ENCODE measurements at places on chromosomes 1 and 21.

- no peak for DNase-seq
These were observed 50.1 kb downstream of the BCL9 start for GRCh38 chr1:147591261-147591891.

GRCh38 chr1:218510153-218510772 lies 165.1 kb downstream of the TGFB2 start:
- DNase-seq, result no peak

GRCh38 chr1:99728494-99729235 lies 37.8 kb downstream of the FRRS1 start:
- DNase-seq, result no peak

DNA sequence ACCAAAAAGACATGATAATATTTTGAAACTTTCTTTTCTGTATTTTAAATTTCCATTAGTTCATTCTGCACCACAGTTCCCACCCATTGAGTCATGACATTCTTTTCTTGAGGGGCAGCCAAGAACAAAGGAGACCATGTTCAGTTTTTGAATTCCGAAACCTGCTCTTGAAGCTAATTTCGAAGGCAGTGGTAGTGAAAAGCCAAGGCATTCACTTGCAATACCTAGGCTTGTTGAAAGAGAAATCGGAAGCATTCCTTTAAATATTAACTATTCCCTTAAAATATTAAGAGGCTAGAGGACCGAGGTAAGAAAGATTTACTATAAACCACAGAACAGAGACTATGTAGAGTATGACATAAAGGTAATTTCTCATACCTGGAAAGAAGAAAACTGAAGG lies 256.3 kb downstream of the ADGRL2 start:
- DNase-seq, result no peak

DNA sequence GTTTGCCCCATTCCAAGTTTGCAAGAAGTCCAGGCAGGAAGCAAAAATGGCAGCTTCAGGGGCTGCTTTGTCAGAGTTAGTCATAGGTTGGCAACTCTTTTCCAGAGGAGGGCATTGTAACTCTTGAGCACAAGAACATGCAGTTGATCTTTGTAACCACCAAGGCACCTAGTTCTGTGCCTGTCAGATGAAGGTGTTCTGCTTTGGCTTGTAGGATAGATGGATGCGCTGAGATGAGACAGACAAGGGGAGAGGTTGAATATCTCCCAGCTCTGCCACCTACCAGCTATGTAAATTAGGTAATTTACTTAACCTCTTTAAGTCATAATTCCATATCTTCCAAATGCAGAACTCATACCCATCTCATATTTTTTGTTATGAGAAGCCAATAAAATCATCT lies 89.3 kb downstream of the ZNF648 start:
- no peak for DNase-seq

DNA sequence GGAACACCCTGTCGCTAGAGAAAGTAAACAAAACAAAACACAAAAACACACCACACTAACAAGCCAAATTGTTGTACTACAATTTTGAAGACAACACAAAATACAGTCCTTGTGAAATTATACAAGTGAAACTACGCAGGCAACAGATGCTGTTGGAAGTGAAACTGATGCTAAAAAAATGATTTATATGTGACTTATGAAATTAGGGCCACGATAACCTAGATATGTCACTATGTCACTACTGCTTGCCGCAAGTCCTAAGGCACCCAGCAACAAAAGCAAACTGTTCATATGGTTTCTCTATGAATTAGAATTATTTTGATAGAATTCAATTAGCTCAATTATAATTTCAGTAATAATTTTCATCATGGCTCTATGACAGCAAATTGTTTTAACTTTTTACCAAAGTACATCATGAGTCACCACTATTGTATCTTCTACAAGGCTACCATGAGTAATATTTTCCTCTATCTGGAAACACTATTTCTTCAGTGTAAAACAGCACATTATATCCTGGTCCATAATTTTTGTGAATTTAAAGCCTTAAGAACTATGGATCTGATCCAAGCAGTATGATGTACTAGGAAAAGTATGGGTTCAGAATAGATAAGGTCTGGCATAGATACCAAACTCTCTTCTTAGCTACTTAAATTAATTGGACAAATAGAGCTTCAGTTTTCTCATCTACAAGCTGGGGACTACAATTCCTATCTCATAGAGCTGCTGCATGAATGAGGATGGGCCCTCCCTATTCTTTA lies 216.3 kb downstream of the COL11A1 start:
- no peak for DNase-seq

- DNase-seq, result no peak
These were observed 462.6 kb upstream of the RUNX1 start for GRCh38 chr21:35511696-35512162.

- DNase-seq, result no peak
These were observed 75.7 kb downstream of the GALNT2 start for GRCh38 chr1:230142608-230143210.

GRCh38 chr1:98336472-98337083 lies 324.9 kb upstream of the SNX7 start:
- no peak for DNase-seq

GRCh38 chr1:98068016-98068415 lies 147.2 kb upstream of the DPYD start:
- no peak for DNase-seq

- no peak for DNase-seq
These were observed 11.6 kb upstream of the MAPKAPK2 start for GRCh38 chr1:206672844-206673758.

DNA sequence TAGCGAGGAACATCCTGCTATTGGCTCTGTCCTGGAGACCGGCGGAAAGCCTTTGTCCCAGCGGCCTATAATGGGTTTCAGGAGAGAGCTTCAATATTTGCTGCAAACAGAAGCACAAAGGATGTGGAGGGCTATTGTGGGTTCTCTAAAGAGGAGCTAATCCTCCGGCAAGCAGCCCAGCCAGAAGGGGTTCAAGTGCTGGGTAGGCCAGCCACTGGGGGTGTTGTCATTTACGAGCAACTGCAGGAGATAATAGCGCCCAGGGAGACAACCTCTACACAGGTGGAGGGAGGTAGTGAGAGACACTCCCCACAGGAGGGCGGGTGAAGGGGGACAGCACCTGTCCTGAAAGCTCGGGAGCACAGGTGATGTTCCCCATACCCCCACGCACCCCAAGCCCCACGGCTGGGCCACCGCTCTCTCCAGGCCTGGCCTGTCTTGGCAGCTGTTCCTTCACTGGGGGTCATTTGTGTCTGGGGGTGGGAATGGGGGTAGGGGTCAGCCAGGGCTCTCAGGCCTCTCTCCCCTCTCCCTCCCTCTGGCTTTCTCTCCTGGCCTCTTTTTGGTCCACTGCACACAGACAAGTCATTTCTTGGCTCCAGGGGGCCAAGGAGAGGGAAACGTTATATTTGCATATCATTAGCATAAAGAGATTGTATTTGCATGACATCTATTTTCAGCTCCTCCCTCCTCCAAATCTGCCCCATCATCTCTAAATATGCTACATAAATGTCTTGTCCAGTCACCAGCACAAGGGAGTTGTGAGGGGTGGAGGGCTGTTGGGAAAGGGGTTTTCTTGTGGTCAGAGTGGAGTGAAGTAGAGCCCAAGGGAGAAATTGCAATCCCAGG lies 22.0 kb upstream of the SLC26A9 start:
- no peak for DNase-seq

DNA sequence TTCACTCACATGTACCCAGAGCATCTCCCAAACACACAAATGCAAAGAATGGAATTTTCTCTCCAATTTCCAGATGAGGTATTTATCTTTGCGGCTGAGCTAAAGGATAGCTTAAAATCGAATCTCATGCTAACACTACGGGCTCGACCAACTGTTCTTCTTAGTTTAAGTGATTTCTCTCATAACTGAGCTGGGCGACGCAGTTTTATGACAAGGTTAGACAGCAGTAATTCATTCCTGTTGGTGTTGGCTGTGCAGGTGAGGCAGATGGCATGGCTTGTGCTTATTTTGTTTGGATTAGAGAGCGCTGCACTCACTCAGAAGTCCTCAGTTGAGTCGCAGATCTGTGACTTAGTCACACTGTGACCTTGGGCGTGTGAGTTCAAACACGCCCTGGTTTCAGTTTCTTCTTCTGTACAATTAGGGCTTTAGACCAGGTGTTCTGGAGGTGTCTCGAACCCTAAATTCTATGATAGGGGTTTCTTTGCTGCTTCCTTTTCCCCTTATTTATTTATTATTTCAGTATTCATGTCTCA lies 41.5 kb upstream of the MRPS6 start:
- no peak for DNase-seq

DNA sequence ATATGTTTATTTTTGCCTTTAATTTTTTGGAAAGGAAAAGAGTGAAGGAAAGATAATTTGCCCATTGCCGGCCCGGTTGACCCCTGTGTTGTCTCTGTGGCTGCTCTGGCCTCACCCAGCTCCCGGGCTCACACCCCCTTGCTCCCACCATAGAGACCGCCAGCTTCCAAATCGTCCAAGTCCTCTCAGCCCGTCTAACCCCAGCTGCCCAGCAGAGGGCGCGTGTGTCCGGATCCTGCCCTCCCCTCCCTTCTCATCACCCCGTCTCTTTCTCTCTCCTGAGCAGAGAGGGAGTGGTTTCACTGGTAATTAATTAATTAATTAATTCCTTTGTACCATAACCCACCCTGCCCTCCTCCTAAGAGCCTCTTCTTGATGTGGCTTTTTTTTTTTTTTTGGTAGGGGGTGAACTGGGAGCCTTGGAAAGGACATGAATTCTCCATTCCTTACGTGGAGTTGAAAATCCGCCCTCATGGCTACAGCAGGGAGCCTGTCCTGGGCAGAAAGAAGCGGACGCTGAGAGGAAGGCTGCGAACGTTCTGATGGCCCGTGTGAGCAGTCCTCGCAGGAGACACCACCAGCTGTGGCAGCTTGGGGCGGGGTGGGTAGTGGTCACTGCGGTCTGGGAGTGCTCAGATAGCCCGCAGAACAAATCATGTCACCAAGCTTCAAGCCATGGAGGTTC lies 45.9 kb downstream of the KIAA0040 start:
- DNase-seq, result peak; percentile 54

DNA sequence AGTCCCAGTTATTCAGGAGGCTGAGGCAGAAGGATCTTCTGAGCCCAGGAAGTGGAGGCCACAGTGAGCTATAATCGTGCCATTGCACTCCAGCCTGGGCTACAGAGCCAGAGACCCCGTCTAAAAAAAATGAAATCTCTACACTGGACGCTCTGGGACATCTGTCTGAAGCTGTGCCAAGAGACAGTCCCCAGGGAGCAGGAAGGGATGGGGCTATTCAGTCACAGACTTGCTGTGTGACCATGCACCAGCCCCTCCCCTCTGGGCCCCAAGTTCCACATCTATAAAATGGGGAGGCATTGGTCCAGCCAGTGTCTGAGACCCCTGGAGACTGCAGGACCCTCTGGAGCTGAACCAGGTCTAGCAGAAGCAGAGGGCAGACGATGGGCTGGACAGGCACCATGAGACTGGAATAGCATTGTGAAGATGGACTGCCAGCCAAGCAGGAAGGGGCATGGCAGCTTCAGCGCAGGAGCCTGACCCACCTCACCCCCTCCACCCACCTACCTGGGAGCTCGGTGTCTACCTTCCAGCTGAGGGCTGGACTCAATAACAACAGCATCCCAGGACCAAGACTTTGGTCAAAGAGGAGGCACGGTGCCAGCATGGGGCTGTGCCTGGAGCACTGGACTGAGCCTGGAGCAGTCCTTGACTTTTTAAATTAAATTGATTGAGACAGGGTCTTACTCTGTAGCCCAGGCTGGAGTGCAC lies 1.4 kb downstream of the TMEM54 start:
- DNase-seq, result no peak

DNA sequence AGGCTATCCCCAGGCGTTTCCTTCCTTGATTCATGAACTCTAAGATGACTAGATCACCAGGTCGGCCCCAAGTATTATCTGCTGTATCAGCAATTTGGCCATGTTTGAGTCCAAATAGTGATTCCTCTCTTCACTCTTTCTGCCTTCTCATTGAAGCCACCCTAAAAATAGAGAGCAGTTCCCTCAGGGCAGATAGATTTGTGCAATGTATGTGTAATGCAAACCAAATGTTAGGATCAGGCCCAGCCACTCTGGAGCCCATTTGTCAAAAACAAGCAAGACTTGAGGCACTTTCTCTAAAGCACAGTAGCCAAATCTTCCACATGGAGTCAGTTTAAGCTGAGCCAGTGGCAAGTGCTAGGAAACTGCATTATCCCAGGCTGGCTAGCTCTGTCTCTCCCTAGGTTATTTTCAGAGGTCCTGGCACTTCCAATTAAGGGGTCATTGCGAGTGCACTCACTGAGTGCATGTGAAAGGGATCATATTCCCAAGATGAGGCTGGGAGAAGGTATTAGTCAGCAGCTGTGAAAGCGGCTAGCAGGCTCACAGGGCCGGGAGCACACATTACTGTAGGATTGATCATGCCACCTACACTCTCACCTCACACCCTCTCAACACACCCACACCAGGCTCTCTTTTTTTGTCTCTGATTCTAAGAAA lies 97.9 kb upstream of the RAB3GAP2 start:
- DNase-seq, result no peak

DNA sequence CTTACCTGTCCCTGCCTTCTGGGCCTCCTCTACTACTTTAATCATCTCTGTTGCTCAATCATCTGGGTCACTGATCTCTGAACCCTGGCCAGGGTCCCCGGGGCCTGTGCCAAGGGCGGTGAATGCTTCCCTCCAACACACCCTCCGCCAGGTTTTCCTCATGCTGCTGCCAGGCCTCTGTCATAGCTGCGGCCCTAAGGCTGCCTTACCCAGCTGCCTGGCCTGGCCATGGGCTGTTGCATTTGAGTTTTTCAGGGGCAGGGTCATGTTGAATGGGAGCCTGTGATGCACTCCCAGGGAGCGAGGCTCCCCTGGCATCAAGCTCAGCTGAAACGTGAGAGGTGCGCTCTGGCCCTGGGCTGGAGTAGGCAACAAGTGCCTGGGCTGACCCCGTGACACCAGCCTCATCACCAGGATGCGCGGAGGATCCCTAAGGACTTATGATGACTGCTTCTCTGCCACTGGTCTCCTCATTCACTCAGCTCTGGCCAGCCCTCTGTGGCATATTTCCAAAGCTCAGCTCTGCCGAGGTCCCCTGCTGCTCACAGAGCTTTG lies 7.6 kb downstream of the EDN2 start:
- no peak for DNase-seq

DNA sequence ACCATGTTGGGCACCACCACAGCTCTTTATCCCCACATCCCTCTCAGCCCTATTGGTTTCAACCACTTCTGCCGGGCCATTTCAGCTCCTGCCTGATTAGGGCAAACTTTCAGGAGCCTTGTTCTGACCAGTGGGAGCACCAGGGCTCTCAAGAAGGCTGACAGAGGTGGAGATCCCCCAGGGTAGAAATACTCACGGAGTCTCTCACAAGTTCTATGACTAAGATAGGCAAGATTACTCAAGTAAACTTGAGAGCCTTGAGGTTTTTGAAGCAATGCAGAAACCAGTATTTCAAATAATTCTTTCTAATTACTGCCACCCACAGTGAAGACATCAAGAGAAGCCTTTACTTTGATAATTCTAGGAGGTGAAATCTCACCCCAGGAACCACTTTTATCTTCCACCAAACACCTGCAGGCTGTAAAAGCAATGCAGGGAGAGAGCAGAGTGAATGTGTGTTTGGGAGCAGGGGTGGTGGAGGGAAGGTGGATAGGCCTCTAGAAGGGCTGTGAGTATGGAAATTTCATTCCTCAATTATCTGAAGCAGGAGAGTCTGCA lies 6.6 kb upstream of the PTCH2 start:
- no peak for DNase-seq

- no peak for DNase-seq
These were observed 712.1 kb upstream of the CHRM3 start for GRCh38 chr1:238674316-238674715.

- no peak for DNase-seq
These were observed 126.9 kb upstream of the GRIK3 start for GRCh38 chr1:37161171-37161570.

Data from CD4-positive, alpha-beta T cell treated with Interleukin-15 for 1 hour (primary cell).